ENCODE measurements at places on chromosomes 7 and 10. TPM values are rescaled to one million over a fixed set of nuclear protein-coding genes. Genes with fewer than 3 reads are reported as not detected.

- H3K4me3 ChIP-seq: no peak overlapping the region
- no peak overlapping the region for H3K27ac ChIP-seq
- H3K27me3 ChIP-seq: no peaks in the 10 kb centered on the region
- no peak for DNase-seq
- H3K36me3 ChIP-seq: no peaks in the 10 kb centered on the region
Observed at GRCh38 chr10:76729841-76730487, 907.6 kb downstream of the KCNMA1 start.

GRCh38 chr7:101747879-101748345 lies 69.5 kb upstream of the CUX1 start:
- H3K4me3 ChIP-seq: no peak overlapping the region
- H3K27ac ChIP-seq: no peak overlapping the region
- no peak for DNase-seq
- no peaks in the 10 kb centered on the region for H3K27me3 ChIP-seq

- no peak for DNase-seq
- H3K36me3 ChIP-seq: no peaks in the 10 kb centered on the region
- H3K27me3 ChIP-seq: no peaks in the 10 kb centered on the region
Observed at GRCh38 chr7:10793995-10794775, 179.5 kb upstream of the PHF14 start.

GRCh38 chr10:129916506-129916995 lies 47.5 kb downstream of the EBF3 start:
- no peak for DNase-seq
- H3K27ac ChIP-seq: no peak overlapping the region
- no peaks in the 10 kb centered on the region for H3K27me3 ChIP-seq
- no peaks in the 10 kb centered on the region for H3K36me3 ChIP-seq
- H3K4me1 ChIP-seq: no peaks in the 10 kb centered on the region
- no peak overlapping the region for H3K4me3 ChIP-seq

DNA sequence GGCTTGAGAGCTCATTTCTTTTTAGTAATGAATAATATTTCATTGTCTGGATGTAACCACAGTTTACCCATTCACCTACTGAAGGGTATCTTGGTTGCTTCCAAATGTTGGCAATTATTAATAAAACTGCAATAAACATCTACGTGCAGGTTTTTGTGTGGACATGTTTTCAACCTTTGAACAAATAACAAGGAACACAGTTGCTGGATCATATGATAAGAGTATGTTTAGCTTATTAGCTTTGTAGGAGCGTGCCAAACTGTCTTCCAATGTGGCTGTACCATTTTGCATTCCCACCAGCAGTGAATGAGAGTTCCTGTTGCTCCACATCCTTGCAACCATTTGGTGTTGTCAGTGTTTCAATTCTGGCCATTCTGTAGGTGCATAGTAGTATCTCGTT lies 49.0 kb downstream of the CSGALNACT2 start:
- no peaks in the 10 kb centered on the region for H3K4me1 ChIP-seq
- peaks cover 15% of the 10 kb centered on the region for H3K36me3 ChIP-seq
- no peak for DNase-seq
- no peaks in the 10 kb centered on the region for H3K27me3 ChIP-seq
- H3K4me3 ChIP-seq: no peak overlapping the region
- H3K27ac ChIP-seq: no peak overlapping the region

GRCh38 chr7:28919510-28919909 lies 38.6 kb downstream of the TRIL start:
- DNase-seq: no peak
- H3K27me3 ChIP-seq: no peaks in the 10 kb centered on the region
- H3K4me3 ChIP-seq: no peak overlapping the region
- no peak overlapping the region for H3K27ac ChIP-seq
- H3K36me3 ChIP-seq: no peaks in the 10 kb centered on the region

DNA sequence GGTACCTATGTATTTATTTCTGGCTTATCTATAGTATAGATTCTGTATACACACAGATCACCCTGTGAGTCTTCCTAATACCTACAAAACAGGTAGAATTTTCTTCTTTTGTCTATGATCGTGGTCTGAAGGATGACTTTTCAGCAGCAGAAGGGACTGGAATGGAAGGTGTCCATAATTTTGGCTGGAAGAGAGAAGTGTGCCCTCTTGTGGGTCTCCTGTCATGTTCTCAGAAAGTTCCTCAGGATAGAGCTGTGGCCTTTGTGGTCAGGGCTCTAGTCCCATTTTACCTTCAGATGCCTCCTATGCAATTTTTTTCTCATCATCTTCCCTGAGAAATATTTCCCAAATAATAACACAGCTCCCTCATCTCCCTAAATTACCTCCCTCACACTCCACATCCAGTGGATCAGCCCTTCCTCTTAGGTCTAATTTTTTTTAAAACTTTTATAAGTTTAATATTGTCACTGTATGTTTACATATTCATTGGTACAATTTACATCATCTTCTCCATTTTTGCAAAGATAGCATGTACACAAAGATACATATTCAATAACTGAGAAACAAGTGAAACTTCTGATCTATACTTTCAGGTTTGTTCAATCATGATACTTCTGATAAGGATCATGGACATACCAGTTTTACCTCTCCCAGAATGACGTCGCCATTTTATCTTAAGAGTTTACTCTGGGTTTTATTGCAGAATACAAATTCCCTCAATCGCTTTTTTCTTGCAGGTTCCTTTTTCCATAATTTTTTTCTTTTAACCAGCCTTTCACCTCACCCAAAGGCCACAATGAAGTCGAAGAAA lies 112.7 kb downstream of the REEP3 start:
- H3K4me1 ChIP-seq: peaks cover 12% of the 10 kb centered on the region
- H3K27ac ChIP-seq: no peak overlapping the region
- H3K36me3 ChIP-seq: no peaks in the 10 kb centered on the region
- no peaks in the 10 kb centered on the region for H3K27me3 ChIP-seq
- DNase-seq: no peak
- H3K4me3 ChIP-seq: no peak overlapping the region

- no peaks in the 10 kb centered on the region for H3K36me3 ChIP-seq
- H3K4me3 ChIP-seq: no peak overlapping the region
- no peaks in the 10 kb centered on the region for H3K27me3 ChIP-seq
- no peak overlapping the region for H3K27ac ChIP-seq
- no peak for DNase-seq
- H3K4me1 ChIP-seq: no peaks in the 10 kb centered on the region
Observed at GRCh38 chr7:3336042-3336665, 35.1 kb downstream of the SDK1 start.

GRCh38 chr10:76035206-76036110 lies 604.0 kb downstream of the LRMDA start:
- H3K27me3 ChIP-seq: no peaks in the 10 kb centered on the region
- peaks cover 14% of the 10 kb centered on the region for H3K4me1 ChIP-seq
- peak overlapping the region; percentile 58 for H3K4me3 ChIP-seq
- DNase-seq: no peak

GRCh38 chr7:11579141-11579540 lies 252.9 kb downstream of the THSD7A start:
- H3K36me3 ChIP-seq: no peaks in the 10 kb centered on the region
- no peak for DNase-seq
- no peak overlapping the region for H3K4me3 ChIP-seq
- no peak overlapping the region for H3K27ac ChIP-seq

DNA sequence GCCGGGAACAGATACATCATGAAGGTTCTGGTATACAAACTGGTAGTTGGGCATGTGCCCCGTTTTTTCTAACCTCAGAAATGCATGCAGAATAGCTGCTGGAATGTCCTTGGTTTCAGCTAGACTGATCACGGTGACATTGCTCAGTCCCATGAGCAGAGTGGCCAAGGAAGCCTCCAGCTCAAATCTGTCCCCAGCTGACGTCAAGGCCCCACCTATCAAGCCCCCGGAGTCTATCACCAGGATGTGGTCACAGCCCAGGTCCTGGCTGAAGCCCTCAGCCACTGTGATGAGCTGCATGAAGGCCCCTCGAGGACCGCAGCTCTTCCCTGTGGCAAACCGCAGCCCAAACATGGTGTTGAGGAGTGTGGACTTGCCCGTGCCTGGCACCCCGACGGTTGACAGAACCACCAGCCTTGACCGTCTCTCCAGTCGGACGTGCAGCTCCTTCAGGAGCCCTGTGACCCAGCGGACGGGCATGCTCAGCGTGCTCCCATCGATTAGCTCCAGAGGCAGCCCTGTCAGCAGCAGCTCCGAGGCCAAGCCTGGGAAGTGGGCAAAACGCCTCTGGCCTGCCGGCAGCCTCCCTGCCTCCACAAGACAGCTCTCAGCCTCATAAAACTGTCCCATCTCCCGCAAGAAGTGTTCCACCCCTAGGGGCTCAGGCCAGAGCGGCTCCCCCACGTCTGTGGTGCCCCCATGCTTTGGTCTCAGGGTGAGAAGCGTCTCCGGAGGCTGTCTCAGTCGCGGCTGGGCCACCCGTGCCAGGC lies 7.8 kb upstream of the MRPS24 start:
- no peaks in the 10 kb centered on the region for H3K27me3 ChIP-seq
- no peak overlapping the region for H3K27ac ChIP-seq
- no peak overlapping the region for H3K4me3 ChIP-seq
- peaks cover 18% of the 10 kb centered on the region for H3K4me1 ChIP-seq
- no peak for DNase-seq

DNA sequence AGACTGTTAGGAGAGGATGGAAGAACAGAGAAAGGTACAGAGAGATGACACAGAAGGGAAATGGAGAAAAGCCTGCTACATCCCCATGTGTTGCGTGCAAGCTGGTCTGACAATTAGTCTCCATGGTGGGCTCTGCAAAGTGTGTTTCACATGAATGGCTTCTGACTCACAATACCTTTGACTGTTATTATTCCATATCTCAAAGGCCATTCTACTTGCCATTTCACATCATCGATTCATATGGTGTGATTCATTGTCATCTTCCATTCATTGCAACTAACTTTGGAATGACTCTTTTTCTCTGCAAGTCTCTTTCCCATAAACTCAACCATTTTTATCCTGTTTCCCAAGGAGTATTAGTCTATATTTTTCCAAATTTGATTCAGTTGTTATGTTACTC lies 208.9 kb upstream of the INHBA start:
- no peak overlapping the region for H3K27ac ChIP-seq
- no peaks in the 10 kb centered on the region for H3K27me3 ChIP-seq
- no peak overlapping the region for H3K4me3 ChIP-seq
- DNase-seq: no peak
- no peaks in the 10 kb centered on the region for H3K36me3 ChIP-seq

DNA sequence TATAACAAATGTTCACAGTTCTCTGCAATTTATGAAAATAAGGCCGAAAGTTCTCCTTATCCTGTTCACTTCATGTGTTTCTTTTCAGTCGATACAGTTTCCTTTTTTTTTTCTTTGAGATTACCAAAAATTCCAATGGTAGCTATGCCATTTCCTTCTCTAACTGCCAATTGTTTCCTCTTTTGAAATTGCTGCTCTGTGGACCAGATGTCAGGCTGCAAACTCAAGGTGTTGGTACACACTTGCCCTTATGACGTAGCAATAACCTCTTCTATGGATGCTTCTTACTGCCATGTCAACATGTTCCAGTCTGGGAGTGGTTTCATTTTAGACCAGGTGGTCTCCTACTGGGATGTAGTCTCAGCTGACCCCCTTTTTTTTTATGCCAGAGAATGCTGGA lies 52.9 kb downstream of the CASD1 start:
- H3K4me1 ChIP-seq: no peaks in the 10 kb centered on the region
- DNase-seq: no peak
- H3K27ac ChIP-seq: no peak overlapping the region
- no peaks in the 10 kb centered on the region for H3K36me3 ChIP-seq
- H3K27me3 ChIP-seq: no peaks in the 10 kb centered on the region

GRCh38 chr10:34346516-34347100 lies 468.5 kb downstream of the PARD3 start:
- no peak overlapping the region for H3K4me3 ChIP-seq
- no peaks in the 10 kb centered on the region for H3K27me3 ChIP-seq
- no peaks in the 10 kb centered on the region for H3K36me3 ChIP-seq
- peaks cover 8% of the 10 kb centered on the region for H3K4me1 ChIP-seq
- DNase-seq: no peak

DNA sequence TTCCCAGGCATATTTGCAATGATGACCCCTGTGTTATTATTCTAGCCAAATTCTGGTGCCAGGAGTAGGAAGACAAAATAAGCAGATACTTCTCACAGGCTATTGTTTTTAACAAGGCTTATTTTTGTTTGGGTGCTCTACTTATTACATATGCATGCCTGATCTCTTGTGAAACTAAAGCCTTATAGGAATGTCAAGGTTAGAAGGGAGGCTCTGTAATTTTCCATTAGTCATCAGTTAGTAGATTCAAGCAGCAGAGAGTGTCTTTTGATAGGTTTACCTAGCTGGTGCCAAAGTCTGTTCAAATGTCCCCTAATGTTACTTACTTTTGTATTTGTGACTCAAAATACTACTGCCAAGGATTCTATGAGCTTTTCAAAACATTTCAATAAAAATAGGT lies 11.7 kb upstream of the TMEM106B start:
- no peak overlapping the region for H3K27ac ChIP-seq
- no peak overlapping the region for H3K4me3 ChIP-seq
- H3K27me3 ChIP-seq: no peaks in the 10 kb centered on the region
- DNase-seq: no peak
- H3K4me1 ChIP-seq: no peaks in the 10 kb centered on the region
- H3K36me3 ChIP-seq: no peaks in the 10 kb centered on the region

DNA sequence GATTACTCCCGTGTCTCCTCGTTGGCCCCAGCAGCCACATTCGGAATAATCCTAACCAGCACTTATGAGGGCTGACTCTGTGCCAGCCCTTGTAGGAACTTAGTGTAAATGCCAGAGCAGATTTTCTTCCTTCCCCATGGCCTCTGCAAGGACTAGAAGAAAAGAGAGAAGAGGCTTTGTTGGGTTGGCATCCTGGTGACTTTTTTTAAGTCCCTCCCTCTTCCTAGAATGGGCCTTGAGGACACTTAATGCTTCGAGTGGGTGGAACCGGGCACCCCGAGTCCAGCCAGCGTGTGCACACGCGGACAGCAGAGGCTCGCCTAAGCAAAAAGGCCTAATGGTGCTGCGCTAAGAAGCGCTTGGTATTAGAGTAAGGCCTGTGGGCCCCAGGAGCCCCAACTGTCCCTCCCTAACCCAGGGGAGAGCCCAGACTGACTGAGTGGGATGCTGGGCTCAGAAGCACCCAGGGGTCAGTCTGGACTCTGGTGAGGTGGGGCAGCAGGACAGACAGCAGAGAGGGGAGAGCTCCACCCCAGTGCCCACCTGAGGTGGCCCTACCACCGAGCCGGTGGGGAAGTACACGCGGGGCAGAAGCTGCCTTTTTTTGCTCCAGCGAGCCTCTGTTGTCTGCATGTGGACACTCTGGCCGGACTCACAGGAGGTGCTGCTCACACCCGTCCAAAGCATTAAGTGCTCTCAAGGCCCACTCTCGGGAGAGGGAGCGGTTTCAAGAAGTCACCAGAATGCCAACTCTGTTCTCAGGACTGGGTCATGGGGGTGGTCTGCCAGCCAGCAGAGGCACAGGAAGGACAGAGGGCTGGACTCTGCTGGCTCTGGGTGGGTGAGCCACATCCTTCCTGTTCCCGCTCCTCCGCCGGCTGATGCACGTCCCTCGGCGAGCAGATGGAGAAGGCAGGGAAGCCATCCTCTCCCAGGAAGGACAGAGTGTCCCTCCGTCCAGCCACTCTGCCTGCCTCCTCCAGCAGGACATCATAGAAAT lies 12.5 kb downstream of the ITPRIP start:
- no peak for DNase-seq
- no peaks in the 10 kb centered on the region for H3K27me3 ChIP-seq
- peaks cover 93% of the 10 kb centered on the region for H3K4me1 ChIP-seq
- H3K36me3 ChIP-seq: no peaks in the 10 kb centered on the region
- no peak overlapping the region for H3K4me3 ChIP-seq

The WASL gene
- 43.5 TPM for total RNA-seq

The NPFFR1 gene
- total RNA-seq: not detected

The PRLHR gene
- total RNA-seq: not detected

The RAB18 gene
- 51.2 TPM for total RNA-seq

The LRIT1 gene
- total RNA-seq: not detected

The OPALIN gene
- total RNA-seq: not detected

The SLC16A12 gene
- 1.2 TPM for total RNA-seq

The SRRM3 gene
- total RNA-seq: 1.6 TPM

The OPN4 gene
- not detected for total RNA-seq

The AQP1 gene
- total RNA-seq: 1,262 TPM
